ENCODE measurements at places on chromosomes 6 and 20. TPM values are rescaled to one million over a fixed set of nuclear protein-coding genes. Genes with fewer than 3 reads are reported as not detected.

DNA sequence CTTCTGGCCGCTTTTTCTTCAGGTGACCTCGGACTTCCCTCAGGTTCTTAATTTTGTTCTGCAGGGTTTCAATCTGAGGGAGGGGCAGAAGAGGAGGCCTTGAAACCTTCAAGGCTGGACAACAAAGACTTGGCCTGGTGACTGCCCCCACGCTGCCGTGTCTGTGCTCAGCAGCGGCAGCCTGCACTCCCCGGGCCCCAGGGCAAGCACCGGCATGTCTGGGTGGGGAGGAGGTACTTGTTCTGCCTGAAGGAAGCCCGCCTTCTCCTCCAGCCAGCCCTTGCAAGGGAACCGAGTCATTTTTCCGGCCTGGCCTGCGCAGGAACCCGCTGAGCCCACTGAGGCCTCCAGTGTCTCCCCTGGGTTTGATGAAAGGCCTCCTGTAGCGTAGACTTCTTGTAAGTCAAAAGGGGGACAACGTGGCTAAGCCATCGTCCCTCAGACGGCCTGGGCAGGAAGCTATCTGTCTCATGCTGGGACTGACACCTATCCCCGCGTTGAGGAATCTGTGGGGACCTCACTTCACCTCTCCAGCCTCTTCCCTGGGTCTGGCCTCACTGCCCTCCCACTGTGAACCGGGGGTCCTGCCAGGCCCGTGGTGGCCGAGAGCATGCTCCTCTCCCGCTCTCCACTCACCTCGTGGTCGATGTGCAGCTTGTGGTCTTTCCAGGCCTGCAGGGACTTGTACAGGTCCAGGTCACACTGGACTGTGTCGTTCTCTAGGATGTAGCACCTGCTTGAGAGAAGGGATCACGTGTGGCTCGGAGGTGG lies 119.9 kb downstream of the SULF2 start:
- DNase-seq: no peak

- no peak for DNase-seq
Observed at GRCh38 chr6:33897189-33897780, 93.5 kb upstream of the MLN start.

- no peak for DNase-seq
Observed at GRCh38 chr6:11532097-11532496, 5.5 kb upstream of the TMEM170B start.

GRCh38 chr6:51282026-51282425 lies 463.4 kb downstream of the TFAP2B start:
- DNase-seq: no peak

- no peak for DNase-seq
Observed at GRCh38 chr6:68008445-68008844, 626.6 kb upstream of the ADGRB3 start.

GRCh38 chr6:90753820-90754643 lies 167.2 kb upstream of the MAP3K7 start:
- no peak for DNase-seq

DNA sequence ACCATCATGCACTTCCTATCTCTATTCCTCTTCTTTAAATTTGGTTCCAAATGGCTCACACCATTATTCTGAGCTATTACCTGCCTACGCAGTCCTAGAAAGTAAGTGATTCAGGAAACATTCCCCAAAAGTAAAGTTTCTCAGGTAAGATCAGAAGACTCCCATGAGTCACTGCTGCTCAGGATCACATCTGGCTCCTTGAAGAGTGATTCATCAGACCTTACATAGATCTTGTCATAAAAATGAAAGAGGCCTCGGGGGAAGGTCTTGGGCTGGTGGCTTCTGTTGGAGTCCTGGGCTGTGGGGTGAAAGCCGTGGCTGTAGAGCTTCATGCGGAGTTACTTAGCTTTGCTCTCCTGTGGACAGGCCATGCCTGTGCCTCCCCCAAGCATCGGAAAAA lies 35.9 kb downstream of the PLG start:
- no peak for DNase-seq

- DNase-seq: no peak
Observed at GRCh38 chr6:151293688-151294016, 53.9 kb downstream of the AKAP12 start.

DNA sequence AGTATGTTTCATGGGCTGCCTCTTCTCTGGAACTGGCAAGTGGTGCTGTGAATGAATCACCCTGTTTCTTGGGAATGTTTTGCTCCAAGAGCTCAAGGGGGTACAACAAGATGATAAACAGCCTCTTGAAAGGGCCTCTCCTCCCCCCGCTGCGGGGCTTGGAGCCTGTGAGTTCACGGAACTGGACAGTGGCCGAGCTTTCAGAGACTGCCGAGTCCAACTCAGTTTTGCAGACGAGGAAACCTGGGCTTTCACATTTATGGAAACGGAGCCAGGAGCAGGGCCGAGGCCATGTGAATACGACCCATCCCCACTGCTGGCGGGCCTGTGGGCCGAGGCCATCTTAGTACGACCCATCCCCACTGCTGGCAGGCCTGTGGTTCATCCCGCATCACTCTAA lies 18.2 kb upstream of the SRC start:
- no peak for DNase-seq

DNA sequence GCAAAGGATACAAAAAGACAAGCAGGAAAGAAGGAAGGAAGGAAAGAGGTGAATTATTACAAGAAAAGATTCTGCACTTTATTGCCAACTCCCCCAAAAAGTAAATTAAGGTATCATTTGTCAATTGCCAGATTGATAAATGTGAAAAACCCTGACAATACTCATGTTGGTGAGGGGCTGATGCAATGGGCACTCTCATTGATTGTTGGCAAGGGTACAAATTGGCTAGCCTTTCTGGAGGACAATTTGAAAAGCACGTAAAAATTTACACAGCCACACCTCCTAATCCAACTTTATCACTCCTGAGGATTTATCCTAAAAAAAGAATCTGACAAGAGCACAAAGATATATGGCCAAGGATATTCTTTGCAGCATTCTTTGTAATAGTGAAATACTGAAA lies 47.7 kb downstream of the SCML4 start:
- DNase-seq: no peak

GRCh38 chr6:90187437-90188121 lies 109.1 kb downstream of the BACH2 start:
- no peak for DNase-seq

- DNase-seq: no peak
Observed at GRCh38 chr20:39792334-39792733, 830.2 kb downstream of the DHX35 start.

DNA sequence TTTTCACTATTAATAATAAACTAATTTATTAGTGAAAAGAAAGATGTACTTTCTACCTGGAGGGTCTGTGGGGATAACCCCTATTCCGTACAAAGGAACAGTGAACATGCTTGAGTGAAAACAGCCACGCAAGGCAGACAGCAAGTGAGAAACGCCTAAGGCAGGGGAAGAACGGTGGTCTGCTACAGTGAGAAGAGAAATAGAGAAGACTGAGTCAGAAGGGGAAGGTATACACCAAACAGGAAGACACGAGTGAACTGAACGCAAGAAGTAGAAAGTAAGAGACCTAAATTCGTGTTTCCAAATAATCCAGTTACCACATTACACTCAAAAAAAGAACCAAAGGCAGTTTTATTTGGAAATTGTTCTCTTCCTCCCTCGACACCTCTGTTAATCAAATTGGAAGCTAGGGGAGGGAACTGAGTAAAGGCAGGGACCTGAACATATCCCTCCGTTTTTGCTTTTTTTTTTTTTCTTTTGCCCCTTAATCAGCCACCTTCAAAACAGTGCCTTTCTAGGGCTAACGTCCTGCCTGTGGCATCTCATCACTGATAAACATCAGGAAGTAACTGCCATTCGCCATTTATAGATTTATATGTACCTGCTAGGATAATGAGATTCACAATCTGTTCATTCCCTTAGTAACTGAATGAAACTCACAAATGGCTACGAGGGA lies 48.9 kb downstream of the ATXN1 start:
- DNase-seq: no peak

GRCh38 chr6:37456816-37457560 lies 24.0 kb downstream of the CMTR1 start:
- no peak for DNase-seq

DNA sequence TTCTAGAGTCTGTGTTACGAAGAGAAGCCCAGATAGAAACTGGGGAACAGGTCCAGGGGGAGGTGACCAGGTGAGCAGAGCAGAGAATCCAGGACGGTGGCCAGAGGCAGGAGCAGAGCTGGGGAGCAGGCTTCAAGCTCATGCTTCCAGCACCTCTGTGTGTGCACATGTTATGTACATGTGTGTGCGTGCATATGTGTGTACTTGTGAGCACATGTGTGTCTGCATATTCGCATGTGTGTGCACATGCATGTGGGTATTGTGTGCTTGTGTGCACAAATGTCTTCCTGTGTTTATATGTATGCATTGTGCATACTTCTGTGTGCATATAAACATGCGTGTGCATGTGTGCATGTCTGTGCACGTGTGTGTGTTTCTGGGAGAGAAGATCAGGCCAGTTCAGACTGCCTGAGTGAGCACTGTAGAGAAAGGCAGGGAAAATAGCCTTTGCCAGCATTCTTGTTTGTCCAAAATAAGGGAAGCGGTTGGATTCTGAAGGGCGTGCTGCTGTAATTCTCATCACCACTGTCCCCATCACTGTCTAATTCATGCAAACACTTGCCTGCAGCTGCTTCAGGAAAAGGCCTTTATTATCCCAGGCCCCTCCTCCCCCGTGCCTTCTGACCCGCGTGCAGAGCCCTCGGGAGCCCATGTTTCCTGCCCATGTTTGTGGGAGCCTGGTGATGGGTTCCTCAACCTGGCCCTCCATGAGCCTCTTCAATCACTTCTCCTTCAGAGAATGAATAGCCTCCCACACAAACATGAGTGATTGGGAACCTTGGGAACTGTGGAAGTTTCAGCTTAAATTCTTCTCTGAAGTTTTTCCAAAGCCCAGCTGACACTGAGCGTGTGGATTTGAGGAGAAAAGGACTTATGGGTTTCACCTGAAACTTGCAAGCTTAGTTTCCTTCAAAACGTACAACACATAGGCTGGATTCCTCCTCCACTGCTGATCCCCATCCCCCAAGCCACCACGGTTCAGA lies 161.7 kb upstream of the AFDN start:
- no peak for DNase-seq

GRCh38 chr6:39685938-39686337 lies 39.3 kb downstream of the KIF6 start:
- no peak for DNase-seq

GRCh38 chr6:140504776-140505175 lies 1130.3 kb upstream of the CITED2 start:
- DNase-seq: no peak

The PLG gene
- polyA plus RNA-seq: 10.2 TPM

The NKX2-4 gene
- polyA plus RNA-seq: not detected

The DPPA5 gene
- polyA plus RNA-seq: not detected

The NFKBIL1 gene
- 28.4 TPM for polyA plus RNA-seq

The HEY2 gene
- polyA plus RNA-seq: 7.6 TPM

The GPX5 gene
- polyA plus RNA-seq: not detected

The PDE10A gene
- 46.6 TPM for polyA plus RNA-seq

The ISM1 gene
- 4.5 TPM for polyA plus RNA-seq
